ENCODE measurements at places on chromosomes 3 and 15.

GRCh38 chr15:74725225-74725774, at the start of gene CYP1A1:
TSS of gene CYP1A1 (minus strand) at chr15:74725528. CDS start at chr15:74723097, 2,431 bp downstream.
- no peak for DNase-seq

DNA sequence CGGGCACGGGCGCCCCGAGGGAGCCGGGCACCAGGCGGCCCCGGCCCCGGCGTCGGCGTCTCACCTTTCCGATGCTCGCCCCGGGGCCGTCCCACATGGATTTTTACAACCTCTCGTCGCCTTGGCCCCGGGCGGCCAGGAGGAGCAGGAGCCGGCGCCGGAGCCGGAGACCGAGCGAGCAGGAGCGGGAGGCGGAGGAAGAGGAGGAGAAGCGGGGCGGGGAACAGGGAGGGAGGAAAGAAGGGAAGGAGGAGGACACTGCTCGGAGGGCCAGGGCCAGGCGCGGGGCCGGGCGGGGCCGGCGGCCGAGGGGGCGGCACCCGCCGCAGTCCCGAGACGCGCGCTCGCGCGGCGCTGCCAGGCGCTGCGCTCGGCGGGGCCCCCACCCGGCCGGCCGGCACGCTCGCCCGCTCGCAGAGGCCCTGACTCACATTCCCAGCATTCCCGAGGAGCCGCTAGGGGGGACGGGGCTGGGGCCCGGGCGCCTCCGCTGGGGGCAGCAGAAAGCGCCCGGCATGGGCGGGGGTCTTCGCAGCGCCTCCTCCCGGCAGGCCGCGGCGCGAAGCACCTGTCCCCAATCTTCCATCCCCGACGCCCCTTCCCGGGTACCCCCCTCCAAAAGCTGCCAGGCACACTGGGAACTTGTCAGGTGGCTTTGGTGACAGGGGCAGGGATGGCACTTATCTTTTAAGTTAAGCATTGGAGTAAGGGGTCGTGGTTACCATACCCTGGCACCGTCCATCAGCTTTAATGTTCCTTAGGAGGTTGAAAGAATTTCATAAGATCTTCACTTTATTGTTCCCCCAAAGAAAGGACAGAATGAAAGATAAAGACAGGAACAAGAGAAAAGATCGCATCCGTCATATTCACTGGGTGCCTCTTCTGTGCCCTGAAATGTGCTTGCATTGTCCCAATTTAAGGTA, at the start of gene ERC2:
Gene ERC2 (minus strand): TSS at position 284 of the 923 bp plus-strand sequence.
- DNase-seq, result no peak

DNA sequence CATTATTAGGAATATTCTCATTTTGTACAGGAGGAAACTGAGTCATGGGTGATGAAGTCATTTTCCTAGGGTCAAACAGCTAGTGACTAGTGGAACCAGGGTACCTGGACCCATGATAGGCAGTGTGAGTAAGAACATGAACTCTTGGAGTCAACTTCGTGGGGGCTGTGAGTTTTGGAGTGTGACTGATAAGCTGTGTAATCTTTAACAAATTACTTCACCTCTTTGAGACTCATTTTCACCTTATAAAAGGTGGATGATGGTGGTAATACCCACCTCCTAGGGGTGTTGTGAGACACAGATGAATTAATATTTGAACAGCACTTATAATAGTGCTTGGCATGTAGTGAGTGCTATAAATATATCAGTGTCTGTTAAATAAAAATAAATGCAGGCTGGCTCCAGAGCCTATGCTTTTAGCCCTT, 9.1 kb downstream of the SEMA6D start:
- DNase-seq, result no peak

DNA sequence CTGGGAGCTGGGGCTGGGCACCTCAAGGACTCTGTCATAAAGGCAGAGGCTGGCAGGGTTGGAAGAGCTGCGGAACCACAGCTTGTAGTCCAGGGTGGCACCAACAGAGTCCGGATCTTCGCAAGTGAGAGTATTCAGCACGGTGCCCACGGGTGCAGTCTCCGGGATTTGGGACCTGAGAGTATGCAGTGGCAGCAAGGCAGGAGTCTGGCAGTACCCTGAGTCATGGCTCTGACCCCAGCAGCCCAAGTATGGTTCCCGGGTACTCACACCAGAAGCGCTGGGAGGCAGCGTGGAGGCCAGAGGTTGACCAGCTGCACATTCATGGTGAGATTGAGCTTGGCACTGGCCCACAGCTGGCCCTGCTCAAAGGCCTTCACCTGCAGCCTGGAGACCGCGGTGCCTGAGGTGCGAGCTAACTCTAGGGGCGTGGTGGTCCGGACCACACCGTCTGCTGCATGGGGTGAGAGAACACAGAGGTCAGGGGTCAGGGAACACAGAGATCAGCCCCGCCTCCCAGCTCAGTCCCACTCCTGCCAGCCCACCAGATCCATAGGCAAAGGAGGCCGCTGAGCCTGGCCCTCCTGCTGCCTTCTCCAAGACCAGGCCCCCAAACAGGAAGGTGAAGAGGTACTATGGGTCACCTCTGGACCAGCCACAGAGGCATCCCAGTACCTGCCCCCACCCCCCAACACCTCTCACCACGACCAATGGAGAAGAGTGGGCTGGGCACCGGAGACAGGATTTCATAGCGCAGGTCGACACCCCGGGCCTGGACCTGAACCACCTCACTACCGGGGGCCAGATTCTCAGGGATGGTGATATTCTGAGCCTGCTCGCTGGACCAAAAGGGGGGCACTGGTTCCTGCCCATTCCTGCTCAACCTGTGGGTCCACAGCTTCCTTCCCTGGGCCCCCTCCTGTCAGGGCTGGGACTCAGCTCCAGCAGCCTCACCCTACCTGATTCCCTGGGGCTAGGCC, 4.5 kb downstream of the CDHR4 start:
- no peak for DNase-seq

DNA sequence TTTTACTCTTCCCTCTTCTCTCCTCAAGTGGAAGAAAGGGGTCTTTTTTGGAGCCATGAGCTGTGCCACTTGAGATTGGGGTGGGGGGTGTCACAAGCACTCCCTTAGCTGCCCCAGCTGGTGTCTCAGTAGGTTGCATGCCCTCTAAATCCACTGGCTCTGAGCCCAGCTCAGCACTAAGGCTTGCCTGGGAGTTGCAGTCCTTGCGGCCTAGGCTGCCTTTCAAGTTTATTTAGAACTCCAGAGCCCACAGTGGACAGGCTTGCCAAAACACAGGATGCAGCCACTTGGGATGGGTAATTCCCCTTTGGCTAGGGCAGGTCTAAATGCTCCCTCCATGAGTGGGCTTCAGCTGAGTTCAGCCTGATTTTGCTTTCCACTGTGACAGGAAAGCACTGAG, 24.7 kb downstream of the C3orf20 start:
- DNase-seq, result no peak
